ENCODE measurements at places on chromosomes 5 and 9.

- no peak for DNase-seq
Measured at GRCh38 chr9:15735083-15735857, 182.4 kb downstream of the CCDC171 start.

DNA sequence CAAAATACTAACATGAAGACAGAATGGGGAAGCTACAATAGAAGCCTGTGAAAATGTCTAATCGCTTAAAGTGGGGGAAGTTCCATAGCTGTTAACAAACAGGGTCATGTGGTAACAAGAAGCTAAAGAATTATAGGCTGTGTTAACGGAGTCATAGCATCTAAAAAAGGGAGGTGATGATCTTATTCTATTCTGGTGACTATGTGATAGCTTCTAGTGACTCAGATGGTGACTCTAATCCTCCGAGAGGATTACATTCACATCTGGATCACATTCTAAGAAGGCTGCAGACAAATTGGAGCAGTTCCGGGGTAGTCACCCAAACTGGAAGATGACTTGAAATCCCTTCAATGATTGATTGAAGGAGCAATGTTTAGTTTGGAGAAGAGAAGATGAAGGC is 142.1 kb downstream of the LIFR start:
- DNase-seq = no peak

DNA sequence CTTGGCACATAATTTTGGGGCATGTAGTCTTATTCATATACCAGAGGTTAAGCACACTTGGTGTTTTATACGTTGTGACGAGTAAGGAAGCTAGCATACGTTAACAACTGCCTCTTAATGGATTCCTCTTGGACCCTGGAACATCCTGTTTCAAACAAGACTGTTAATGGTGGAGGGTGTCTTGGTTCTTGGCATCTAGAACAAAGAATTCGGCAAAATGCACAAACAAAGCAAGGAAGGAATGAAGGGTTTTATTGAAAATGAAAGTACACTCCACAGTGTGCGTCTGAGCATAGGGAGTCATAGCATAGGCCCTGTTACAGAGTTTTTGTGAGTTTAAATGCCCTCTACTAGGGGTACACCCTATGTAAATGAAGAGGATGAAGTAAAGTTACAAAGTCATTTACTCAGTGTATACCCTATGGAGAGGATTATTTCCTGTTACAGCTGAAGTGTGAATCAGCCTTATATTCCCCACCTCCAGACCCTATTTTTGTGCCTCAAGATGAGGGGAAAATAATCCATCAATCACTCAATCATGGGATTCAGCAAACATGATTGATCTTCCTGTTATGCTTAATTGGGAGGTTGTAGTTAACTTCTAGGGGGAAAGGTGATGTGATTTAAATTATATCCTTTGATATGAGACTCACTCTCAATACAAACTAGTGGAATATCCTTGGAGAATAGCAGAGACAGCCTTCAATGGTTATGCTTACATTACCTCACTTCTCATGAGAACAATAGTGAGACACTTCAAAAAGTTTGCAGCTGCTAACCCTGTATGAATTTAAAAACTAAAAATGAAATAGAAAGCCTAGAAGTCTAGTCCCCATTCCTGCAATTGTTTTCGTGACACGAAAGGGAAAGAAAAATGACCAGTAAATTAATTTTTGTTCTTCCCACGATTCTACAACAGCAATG is 84.9 kb upstream of the MYO10 start:
- no peak for DNase-seq

DNA sequence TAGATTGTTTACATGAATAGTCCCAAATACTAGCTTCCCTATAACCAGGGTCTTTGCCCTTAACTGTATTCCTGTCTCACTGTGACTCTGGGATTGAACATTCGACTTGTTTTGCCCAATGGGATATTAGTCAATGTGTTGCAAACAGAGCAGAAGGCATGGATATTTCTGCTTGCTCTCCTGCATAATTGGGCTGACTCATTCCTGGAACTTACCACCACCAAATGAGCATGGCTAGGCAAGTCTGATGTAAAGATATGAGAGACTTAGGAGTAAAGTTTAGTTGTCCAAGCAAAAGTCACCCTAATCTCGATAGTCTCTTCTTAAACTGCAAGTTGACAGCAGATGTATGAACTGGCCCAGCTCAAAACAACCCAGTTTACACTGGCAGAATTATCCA is 273.5 kb upstream of the CCNG1 start:
- no peak for DNase-seq

DNA sequence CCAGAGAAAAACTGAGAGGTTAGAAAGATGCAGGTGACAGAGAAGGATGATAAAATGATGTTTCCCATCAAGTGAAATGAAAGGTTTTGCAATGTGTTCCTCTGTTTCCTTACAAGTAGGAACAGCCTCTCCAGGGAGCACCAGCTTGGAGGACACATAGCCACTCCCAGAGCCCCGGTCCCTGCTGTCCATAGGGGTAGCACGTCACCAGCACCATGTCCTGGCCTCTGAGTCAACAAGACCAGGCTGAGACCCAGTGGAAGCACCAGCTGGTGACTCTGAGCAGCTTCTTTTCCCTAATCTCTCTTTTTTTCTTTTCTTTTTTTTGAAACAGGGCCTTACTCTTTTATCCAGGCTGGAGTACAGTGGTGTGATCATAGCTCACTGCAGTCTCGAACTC is 19.4 kb upstream of the HMCN2 start:
- DNase-seq = no peak

GRCh38 chr9:130295431-130295830 is 29.9 kb downstream of the HMCN2 start:
- no peak for DNase-seq
